ENCODE measurements at places on chromosomes 2 and 18. TPM values are rescaled to one million over a fixed set of nuclear protein-coding genes. Genes with fewer than 3 reads are reported as not detected.
A peak's percentile ranks its signal among the peaks of the same experiment; 100 is the strongest.

Gene ERMN
- not detected for total RNA-seq

Gene DLX2
- total RNA-seq, result 0.29 TPM

Gene ZBTB7C
- total RNA-seq, result 1.1 TPM

Gene ESPNL
- not detected for total RNA-seq

Gene ABCB11
- total RNA-seq, result 0.11 TPM

Gene CCDC138
- 10.6 TPM for total RNA-seq

Gene WDPCP
- 4.0 TPM for total RNA-seq

Gene NPHP1
- total RNA-seq, result 1.3 TPM

DNA sequence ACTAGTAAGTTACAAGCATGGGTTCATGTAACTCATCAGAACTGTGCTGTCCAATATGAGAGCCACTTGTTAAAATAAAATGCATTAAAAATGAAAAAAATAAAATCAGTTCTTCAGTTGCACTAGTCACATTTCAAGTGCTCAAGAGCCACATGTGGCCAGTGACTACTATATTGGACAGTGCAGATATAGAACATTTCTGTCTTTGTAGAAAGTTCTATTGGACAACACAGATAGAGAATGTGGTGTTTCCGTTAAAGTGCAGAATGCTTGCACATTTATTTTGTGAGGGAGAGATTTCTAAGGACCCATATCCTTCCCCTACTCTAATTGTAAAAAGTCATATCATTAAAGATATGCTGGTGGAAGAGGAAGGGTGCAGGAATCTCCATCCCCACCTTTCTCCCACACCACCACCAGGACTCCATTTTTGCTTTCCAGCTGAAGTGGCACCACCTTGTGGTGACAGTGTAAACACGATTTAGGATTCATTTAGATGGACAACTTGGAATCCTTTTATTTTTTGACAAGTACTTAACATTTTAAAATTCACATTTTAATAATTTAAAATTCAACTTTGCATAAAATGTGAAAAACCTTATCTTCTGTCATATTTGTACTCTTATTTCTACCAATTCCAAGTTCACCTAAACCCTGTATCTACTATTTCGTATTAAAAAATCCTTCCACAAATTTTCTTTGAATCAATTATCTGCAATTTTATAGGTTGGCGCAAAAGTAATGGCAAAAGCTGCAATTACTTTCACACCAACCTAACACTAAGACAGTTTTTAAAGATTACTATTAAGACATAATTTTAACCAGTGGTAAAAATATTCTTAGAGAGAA is 9.4 kb upstream of the CD302 start:
- peak; percentile 76 for DNase-seq
- H3K36me3 ChIP-seq, result no peaks in the 10 kb centered on the region
- no peaks in the 10 kb centered on the region for H3K4me1 ChIP-seq

DNA sequence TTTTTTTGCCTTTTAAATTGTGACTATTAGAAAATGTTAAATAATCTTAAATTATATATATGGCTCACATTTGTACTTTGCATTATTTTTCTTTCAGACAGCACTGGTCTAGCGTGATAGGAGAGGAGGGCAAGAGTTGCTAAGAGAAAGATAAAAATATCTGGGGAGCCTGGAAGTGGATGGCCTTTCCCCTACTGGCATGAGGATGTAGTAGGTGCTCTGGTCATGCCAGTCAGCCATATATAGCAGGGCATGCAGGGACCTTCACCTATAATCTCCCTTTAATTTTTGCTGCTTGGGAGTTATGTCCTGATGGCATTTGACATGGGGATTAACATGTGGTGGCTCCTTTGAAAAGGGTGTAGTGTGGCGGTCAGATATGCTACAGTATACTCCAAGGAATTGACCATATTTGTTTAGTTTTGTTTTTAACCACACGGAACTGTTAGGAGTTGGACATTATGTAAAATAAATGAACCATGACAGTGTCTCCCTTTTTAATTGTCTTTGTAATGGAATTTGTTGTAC is 144.7 kb downstream of the BABAM2 start:
- no peaks in the 10 kb centered on the region for H3K36me3 ChIP-seq
- no peak for DNase-seq
- H3K27ac ChIP-seq, result no peak overlapping the region
- no peaks in the 10 kb centered on the region for H3K4me1 ChIP-seq
- no peaks in the 10 kb centered on the region for H3K27me3 ChIP-seq

DNA sequence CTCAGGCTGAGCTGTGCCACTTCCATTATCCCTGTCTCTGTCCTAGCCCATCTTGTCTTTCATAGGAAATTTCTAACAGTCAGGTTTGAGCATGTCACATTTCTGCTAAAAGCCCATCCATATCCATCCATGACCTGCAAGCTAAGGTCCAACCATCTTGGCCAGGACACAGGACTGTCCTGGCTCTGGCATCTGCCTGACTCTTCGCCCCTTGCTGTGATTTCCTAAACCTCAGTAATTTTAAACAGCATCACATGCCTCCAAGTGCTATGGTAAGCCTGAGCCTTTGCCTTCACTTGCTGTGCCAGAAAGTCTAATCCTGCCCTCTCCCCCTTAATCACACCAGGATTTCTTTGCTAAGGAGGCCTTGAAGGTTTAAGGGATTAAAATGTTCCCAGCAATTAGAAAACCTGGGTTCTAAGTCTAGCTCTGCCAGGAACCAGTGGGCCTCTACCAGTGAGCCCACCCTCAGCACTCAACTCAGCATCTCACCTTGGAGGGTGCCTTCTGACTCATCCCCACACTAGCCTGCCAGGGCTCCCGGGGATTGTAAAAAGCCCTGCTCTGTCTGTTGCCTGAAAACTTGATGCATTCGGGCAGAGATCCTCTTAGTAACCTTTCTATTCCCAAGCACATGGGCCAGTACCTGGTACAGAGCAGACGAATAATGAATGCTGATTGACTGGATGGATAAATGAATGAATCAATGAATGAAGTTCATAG is 411.0 kb downstream of the LRATD1 start:
- DNase-seq, result peak; percentile 11
- H3K36me3 ChIP-seq, result no peaks in the 10 kb centered on the region
- H3K4me3 ChIP-seq, result no peak overlapping the region
- H3K27ac ChIP-seq, result no peak overlapping the region
- H3K4me1 ChIP-seq, result peaks cover 28% of the 10 kb centered on the region
- no peaks in the 10 kb centered on the region for H3K27me3 ChIP-seq

DNA sequence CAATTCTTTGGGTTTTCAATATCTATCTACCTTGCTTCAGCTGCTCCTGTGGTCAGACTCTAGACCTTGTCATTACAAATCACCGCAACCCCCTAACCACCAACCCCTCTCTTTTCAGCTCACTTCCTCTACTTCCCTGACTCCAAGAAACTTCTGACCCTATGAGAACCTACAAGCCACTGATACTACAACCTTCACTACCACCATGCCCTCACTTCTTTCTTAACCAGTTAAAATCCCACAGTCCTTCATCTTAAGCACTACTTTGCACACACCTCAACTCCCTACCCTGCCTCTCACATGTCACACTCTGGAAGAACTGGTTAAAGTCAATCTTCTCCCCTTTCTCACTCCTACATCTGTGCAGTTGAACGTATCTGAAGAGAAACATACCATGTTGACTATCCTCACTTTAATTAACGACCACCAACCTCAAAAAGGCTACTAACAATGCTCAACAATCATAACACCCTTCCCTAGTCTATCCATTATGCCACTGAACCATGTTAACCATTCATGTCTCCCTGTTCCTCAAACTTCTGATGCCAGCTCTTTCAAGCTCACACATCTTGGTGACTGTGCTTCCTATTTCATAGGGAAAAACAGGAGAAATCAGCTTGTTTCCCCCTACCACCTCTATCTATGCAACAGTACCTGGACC is 12.6 kb downstream of the EIF2AK3 start:
- no peaks in the 10 kb centered on the region for H3K36me3 ChIP-seq
- H3K27me3 ChIP-seq, result no peaks in the 10 kb centered on the region
- no peak overlapping the region for H3K27ac ChIP-seq
- DNase-seq, result no peak
- no peak overlapping the region for H3K4me3 ChIP-seq

DNA sequence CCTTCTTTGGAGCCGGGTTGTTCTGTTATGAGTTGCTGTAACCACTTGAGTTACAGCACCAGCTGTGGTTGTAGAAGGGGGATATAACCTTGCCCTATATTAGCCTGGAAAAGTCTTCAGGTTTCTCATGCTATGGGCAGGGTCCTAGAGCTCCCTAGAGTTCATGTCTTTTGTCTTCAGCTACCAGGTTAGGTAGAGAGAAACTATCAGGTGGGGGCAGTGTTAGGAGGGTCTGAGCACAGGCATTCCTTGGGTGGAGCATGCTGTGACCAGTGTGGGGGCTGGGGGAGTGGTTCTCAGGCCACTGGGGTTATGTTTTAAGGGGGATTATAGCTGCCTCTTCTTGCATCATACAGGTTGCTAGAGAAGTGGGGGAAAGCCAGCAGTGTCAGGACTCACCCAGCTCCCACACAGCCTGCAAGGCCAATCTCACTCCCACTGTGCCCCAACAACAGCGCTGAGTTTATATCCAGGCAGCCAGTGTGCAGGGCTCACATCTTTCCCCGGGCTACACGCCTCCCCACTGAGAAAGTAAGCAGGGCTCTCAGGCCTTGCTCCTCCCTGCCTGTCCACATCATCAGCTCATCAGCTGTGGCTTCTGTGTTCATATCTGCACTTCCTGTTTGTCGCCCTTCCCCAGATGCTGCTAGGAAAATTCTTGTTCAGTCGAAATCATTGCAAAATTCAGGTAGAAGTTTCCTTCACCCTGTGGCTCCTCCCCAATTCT is 133.8 kb upstream of the NRXN1 start:
- no peak for DNase-seq
- H3K27me3 ChIP-seq, result no peaks in the 10 kb centered on the region

DNA sequence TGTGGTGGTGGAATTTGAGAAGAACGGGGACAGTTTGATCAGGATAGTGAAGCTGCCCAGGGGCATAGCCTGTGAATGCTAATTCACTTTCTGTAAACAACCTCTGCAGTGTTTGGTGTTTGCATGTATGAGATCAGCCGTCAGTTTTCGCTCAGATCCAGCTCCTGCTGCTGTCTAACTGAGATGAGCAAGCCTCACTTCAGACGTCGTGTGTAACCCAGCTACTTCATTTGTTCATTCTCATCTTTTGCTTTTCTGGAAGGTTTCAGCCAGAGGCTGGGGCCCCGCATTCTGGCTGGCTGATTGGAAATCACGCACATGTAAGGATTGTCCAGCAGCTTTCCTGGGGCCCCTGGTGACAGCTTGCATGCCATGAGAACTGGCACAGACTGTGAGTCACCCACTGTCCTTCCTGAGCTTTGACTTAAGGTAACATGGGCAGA is 48.9 kb downstream of the LDLRAD4 start:
- H3K36me3 ChIP-seq, result no peaks in the 10 kb centered on the region
- H3K27me3 ChIP-seq, result peaks cover 82% of the 10 kb centered on the region
- DNase-seq, result peak; percentile 31
- no peak overlapping the region for H3K27ac ChIP-seq

- H3K4me3 ChIP-seq, result no peak overlapping the region
- no peaks in the 10 kb centered on the region for H3K4me1 ChIP-seq
- H3K36me3 ChIP-seq, result no peaks in the 10 kb centered on the region
- no peak for DNase-seq
Observed at GRCh38 chr2:72544554-72544953, 281.3 kb downstream of the EXOC6B start.

DNA sequence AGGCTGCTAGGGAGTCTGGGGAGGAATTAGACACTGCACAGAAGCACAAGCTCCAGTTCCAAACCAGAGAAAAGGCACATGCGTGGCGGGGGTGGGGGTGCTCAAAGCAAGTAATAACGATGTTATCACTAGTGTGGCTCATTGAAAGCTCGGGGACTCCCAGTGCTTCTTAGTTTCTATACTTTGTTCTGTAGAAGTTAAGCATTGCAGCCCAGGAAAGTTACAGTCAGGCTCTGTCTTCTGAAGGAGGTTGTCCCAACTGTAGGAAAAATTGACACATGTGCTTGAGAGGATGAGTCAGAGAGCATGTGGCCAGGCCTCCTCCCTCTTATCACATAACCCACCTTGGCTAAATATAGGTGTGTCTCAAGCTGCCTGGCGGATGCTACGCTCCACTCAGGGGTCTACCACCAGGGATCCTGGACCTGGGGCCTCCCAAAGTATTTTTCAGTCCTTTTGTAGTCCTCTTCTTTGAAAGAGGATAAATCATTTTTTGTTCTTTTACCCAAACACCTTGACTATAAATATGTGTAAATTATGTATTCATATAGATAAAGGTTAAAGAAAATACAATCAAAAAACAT is 3.8 kb downstream of the GALNT5 start:
- peak overlapping the region; percentile 8 for H3K4me3 ChIP-seq
- H3K36me3 ChIP-seq, result no peaks in the 10 kb centered on the region
- H3K27ac ChIP-seq, result peak overlapping the region; percentile 97
- H3K27me3 ChIP-seq, result no peaks in the 10 kb centered on the region
- peak; percentile 86 for DNase-seq

- DNase-seq, result no peak
- H3K4me3 ChIP-seq, result no peak overlapping the region
- H3K4me1 ChIP-seq, result peaks cover 56% of the 10 kb centered on the region
- peak overlapping the region; percentile 87 for H3K27ac ChIP-seq
Observed at GRCh38 chr2:189128970-189129369, 50.6 kb downstream of the COL5A2 start.

DNA sequence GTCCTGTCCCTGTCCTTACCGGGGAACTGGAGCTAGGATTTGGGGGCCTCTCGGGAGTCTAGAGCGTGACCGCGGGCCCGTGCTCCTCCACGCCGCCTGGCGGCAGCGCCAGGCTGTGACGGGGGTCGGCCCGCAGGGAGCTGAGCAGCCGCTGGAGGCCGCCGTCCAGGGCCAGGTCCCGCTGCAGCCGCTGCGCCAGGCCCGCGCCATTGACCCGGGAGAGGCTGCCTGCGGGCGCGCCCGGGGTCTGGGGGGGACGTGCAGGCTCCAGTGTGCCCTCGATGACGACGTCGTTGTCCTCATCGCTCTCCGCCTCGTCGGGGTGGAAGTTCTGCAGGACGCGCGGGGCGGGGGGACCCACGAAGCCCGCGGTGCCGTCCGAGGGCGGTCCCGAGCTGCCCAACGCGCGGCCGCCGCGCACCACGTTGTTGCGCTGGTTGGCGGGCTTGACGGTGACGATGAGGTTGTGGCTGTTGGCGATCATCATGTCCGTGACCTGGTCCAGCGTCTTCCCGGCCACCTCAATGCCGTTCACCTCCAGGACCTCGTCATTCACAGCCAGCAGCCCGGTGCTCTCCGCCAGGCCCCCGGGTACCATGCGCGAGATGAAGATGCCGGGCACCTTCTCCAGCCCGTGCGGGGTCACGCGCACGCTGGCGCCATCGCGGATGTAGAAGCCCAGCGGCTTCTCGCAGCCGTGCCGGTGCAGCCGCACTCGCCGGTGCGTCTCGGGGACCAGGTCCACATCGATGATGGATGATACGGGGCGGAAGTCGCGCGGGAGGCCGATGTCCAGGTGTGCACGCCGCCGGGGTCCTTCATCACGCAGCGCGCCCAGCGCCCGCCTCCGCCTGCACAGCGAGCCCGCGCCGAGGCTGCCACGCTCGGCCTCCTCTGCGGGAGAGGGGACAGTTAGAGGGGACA is 50.9 kb downstream of the ADNP2 start:
- DNase-seq, result no peak
- H3K36me3 ChIP-seq, result no peaks in the 10 kb centered on the region
- H3K4me3 ChIP-seq, result no peak overlapping the region
- H3K27ac ChIP-seq, result no peak overlapping the region
- H3K4me1 ChIP-seq, result no peaks in the 10 kb centered on the region

- no peak for DNase-seq
- peaks cover 72% of the 10 kb centered on the region for H3K27me3 ChIP-seq
- no peak overlapping the region for H3K27ac ChIP-seq
- H3K4me3 ChIP-seq, result no peak overlapping the region
- no peaks in the 10 kb centered on the region for H3K36me3 ChIP-seq
Observed at GRCh38 chr18:24831871-24832665, 371.6 kb downstream of the HRH4 start.

- H3K27ac ChIP-seq, result no peak overlapping the region
- no peak overlapping the region for H3K4me3 ChIP-seq
- DNase-seq, result no peak
- H3K27me3 ChIP-seq, result peaks cover 68% of the 10 kb centered on the region
- no peaks in the 10 kb centered on the region for H3K4me1 ChIP-seq
- no peaks in the 10 kb centered on the region for H3K36me3 ChIP-seq
Observed at GRCh38 chr2:128632501-128632800, 313.8 kb upstream of the HS6ST1 start.
